NCI-H1092 treated with DMSO at 0.1 percent for 48 hours (cell line): ENCODE measurements at places on chromosomes 7 and 10.

DNA sequence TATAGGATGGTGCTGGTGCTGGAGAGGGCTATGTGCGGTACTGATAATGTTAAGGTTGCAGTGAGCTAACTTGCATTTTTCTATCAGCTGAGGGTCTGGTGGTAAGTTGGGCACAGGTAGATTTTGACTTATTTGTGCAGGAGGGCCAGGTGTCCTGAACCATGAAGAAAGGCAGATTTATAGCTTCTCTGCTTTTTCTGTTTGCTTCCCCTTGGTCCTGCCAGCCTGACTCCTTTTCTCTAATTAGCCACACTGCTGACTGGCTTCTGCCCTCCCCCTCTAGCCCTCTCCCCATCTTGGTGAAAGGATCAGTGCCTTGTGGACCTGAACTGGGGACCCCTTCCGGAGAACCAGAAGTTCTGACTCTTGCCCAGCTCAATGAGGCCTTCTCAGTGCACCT, 40.8 kb upstream of the STEAP4 start:
- DNase-seq: no peak

DNA sequence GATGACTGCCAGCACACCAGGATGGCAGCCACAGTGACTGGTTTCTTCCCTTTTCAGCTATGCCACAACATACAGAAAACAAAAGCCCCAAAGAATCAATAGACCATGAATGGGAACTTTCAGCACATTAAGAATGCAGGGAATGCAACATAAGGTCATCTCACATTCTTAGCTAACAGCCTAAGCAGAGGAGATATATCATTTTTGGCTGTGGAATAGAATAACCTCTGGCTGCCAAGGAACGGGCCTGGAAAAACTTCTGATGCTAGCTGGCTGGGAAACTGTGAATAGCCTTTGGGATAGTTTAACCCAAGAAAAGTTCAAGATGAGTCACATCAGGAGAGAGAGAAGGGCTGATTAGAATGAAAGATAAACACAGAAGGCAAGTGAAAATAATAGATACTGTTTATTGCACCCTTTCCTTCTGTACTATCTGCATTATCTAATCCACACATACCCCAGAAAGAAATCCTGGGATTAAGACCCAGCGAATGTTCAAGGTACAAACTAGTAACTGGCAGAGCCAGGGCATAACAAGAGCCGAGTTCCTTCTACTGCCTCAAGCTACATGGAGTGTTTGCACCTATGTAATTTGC, 169.2 kb downstream of the SEMA3A start:
- DNase-seq: no peak

DNA sequence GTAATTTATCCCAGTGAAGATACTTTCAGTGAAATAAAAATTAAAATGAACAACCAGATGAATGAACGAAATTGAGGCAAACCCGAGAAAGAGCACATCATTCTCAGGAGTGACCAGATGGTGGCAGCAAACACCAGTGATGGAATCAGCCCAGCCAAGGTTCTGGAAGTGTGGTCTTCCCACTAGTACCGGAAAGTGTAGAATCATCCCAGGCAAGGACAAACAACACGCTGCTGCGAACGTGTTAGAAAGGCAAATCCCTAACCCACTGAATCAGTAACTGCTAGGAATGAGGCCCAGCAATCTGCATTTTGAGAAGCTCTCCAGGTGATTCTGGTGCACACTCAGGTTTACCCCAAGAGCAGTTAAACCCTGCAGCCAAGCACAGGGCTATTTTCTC, 15.5 kb upstream of the SLC18A3 start:
- DNase-seq: peak; percentile 47

GRCh38 chr10:43407576-43408330, 1.2 kb downstream of the HNRNPF start:
- peak; percentile 64 for DNase-seq

DNA sequence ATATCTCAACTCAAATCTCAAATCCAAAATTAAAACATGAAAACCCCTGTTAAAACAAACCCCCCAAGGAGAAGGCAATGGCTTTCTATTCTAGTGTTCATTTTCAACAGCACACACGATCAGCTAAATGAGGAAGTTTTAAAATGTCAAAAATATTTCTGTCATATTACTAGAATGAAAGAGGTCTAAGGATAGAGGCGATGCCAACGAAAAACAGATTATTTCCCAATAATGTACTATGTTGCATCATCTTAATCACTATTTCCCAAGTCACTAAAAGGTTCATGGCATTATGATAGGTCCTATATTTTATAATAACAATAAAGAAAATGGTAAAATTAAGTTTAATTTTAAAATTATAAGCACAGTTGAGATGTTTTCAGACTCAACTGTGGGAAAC, 10.1 kb downstream of the CNOT4 start:
- DNase-seq: no peak

GRCh38 chr10:132135053-132135872, 51.5 kb upstream of the DPYSL4 start:
- no peak for DNase-seq

DNA sequence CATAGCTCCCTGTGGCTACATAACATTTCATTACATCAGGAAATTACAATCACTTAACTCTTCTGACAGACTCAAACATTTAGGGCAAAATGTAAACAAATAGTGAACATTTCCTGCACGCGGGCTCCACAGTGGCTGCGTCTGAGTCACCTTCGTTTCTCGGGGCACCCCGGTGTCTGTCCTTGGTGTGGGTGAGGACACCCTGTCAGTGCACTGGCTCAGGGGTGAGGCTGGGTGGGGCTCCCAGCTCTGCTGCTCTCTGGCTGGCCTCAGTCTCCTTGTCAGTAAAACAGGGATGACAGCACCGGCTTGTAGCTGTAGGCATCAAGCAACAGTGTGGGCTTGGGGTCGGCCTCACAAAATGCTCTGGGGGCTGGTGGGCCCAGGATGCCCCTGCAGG, 237.1 kb upstream of the SHH start:
- no peak for DNase-seq
